ENCODE measurements at places on chromosomes 2 and 18.

GRCh38 chr2:172455121-172455515 lies 27.7 kb downstream of the ITGA6 start:
- no peak for DNase-seq

DNA sequence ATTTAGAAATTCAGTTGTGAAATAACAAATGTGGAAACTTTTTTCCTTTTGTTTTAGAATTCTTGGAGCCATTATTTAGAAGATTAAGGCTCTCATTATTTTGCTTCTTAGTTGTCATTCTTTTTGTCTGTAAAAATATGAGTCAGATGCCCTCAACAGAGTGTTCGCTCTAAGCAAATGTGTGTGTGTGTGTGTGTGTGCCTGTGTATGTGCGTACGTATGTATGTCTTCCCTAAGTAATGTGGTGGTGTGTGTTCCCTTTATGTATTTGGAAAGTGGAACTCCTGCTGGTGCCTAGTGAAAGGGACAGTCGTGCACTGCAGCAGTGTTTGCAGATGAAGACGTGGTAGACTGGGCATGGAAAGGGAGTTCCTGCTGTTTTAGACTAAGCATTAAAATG lies 27.5 kb downstream of the ZNF407 start:
- no peak for DNase-seq

DNA sequence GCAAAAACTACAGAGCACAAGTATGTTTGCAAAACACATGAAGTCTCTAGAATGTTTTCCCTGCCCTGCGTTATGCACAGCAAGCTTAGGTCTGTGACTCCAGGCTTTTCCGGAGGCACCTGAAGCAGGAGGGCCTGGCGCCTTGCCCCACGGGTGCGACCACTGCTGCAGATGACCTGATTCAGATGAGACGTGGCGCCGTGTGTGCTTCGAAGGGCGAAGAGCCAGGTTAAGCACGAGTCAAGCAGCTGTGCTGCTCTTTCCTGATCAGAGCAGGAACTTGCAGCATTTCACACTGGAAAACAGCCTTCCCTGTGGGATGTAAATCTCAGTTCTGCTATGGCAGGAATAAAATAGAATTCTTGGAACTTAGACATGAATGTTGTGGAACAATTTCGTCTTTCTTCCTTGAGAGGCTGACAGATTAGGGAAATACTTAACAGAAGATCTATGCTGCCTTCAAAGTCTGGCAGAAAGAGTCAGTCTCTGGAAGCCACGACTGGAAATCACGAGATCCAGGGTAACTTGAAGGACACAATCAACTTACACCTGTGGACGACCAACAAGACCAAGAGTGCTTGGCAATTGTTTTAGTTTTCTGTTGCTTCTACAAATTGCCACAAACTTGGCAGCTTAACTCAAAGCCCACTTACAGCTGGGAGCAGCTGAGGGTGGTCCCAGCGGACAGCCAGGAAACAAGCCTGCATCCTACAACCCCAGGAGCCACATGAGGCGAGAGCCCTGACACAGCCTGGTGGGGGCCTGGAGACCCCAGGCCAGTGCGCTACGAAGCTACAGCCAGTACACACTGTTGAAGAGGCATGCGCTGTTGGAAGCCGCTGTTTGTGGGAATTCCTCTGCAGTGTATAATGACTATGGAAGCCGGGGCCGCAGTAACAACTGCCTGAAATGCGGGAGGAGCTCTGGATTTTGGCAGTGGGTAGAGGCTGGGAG lies 42.9 kb downstream of the EIPR1 start:
- no peak for DNase-seq

DNA sequence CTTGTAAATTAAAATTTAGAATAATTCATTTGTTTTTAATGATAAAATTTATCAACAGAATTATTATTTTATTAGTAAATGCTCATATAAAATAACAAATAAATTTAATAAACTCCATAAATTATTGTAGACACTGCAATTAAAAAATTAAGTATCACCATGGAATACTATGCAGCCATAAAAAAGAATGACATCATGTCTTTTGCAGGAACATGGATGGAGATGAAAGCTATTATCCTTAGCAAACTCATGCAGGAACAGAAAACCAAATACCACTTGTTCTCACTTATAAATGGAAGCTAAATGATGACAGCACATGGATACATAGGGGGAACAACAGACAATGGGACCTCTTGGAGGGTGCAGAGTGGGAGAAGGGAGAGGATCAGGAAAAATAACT lies 29.7 kb upstream of the DSG3 start:
- no peak for DNase-seq

- DNase-seq, result no peak
These were observed 6.2 kb downstream of the STK39 start for GRCh38 chr2:168241208-168241607.
